ENCODE measurements at places on chromosomes 7 and 10.
A peak's percentile ranks its signal among the peaks of the same experiment; 100 is the strongest.

DNA sequence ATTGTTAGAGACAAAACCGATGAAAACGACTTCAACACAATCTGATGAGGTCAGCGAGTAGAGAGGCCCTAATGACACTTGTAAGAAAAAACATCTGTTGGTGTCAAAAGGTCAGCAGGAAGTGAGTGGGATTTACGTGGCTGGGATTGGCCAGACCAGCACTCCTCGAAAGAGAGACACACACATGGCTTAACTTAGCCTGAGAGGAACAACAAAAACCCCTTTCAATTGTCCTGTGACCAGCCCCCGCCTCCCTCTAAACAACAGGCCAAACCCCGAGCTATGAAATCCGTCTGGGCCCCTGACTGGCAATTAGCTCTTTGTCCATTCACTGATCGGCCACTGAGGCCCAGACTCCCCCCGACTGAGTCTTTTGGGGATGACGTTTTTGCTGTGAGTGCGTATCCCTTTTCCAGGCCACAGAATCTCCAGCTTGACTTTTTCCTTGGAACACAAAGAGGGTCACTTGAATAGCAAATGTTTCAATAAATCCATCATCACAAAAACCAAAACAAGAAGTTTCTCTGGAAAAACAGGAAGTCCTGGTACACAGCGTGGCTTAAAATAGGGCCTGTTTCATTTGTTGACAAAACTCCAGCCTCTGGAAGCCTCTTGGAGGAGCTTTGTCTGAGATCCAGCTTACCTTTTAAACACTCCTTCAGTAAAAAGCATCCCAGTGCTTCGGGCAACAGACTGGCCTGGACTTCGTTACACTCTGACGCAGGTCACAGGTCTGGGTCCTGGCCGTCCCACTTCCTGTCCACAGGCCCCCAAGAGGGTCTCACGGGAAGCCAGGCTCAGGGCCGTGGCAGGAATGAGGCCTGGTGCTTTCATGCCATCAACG lies 103.0 kb downstream of the CTBP2 start:
- no peak for DNase-seq

GRCh38 chr10:46328853-46329689 lies 42.3 kb downstream of the ANTXRL start:
- DNase-seq: no peak

- no peak for DNase-seq
These were observed 12.7 kb downstream of the IKZF1 start for GRCh38 chr7:50317221-50317678.

DNA sequence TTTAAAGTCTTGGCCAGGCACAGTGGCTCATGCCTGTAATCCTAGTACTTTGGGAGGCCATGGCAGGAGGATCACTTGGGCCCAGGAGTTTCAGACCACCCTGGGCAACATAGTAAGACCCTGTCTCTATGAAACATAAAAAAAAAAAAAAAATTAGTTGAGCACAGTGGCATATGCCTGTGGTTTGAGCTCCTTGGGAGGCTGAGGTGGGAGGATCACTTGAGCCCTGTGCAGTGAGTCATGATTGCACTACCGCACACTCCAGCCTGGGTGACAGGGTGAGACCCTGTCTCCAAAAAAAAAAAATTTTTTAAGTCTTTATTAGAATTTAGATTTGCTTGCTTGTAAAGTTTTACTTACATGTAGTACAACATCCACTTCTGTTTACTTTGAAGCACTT lies 14.0 kb downstream of the WNT2 start:
- DNase-seq: no peak

DNA sequence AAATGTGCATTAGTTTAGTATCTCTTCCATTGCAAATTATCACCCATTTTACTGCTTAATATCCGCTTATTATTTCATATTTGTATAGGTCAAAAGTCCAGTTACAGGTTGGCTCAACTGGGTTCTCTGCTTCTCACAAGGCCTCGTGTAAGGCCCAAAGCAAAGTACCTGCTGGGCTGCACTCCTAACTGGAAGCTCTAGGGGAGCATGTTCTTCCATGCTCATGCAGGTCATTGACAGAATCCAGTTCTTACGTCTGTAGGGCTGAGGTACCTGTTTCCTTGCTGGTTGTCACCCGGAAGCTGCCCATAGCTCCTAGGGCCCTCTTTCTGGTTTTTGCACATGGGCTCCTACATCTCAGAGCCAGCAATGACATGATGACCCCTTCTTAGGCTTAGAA lies 79.6 kb downstream of the RAPGEF5 start:
- no peak for DNase-seq

DNA sequence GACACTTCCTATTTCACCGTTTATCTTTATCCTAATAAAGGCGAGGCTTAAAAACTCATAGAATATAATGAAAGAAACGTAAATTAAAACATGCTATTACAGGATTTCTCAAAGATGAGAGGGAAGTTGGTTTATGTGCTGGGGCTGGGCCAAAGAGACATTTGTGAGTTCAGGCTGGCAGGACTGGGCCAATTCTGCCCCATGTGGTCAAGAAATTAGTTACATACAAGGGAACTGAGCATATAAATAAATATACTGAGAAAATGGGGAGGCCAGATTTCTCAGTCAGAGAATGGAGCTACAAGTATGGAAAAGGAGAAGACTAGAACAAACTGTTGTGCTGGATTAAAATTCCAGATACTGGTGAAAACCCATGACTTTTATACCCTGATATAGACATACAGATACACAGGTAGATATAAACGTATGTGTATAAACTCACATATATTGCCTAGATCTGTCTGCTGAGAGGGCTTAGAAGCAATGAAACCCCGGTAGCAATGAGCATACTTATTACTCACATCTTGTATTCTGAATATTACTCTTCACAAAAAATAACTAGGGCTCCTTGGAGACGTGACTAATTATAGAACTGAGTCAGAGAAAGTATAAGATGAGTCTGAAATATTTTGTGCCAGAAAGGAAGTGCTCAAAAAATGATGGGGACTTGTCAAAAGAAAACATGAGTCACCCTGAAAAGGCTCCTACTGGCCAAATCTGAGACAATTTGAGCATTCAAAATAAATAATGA lies 155.7 kb upstream of the FGFR2 start:
- peak; percentile 73 for DNase-seq

- DNase-seq: no peak
These were observed 436.8 kb upstream of the GALNT17 start for GRCh38 chr7:70694971-70695794.

- DNase-seq: no peak
These were observed 4.7 kb upstream of the ABLIM1 start for GRCh38 chr10:114662646-114663217.

DNA sequence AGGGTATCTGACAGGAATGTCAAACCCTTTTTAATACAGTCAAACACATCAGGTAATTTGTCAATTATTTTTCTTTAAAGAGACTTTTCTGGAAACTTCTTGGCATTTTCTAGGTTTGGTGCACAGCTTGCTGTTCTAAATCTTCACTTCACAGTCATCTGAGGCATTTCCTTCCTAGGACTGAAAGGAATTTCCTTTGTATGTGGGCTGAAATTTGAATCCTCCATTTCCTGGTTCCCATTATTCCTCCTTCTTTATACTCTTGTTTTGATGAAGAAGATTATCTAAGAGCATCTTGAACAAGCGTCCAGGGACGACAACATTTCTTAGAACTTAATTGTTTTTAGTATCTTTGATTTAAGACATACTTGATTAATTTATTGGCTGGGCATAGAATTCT lies 24.9 kb downstream of the CALD1 start:
- no peak for DNase-seq

DNA sequence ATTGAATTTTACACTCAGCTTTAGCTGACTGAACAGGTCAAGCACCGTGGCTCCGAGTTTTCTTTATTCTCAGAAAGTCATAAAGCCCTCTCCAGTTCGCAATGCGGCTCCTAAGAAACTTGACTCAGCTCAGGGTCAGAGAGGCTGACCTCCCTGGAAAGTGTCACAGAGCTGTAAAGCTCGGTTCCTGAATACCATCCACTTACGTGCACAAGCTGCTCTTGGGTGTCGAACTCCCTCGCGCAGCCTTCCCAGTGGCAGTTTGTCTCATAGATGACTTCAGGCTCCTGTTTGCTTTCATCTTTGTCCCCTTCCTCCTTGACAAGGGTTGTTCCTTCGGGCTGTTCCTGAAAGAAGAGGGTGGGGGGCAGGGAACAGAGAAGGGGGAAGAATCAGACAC lies 213.7 kb downstream of the GLI3 start:
- DNase-seq: no peak

GRCh38 chr7:45923290-45923689 lies 2.2 kb upstream of the IGFBP3 start:
- no peak for DNase-seq

GRCh38 chr10:46299536-46300369 lies 13.0 kb downstream of the ANTXRL start:
- no peak for DNase-seq

DNA sequence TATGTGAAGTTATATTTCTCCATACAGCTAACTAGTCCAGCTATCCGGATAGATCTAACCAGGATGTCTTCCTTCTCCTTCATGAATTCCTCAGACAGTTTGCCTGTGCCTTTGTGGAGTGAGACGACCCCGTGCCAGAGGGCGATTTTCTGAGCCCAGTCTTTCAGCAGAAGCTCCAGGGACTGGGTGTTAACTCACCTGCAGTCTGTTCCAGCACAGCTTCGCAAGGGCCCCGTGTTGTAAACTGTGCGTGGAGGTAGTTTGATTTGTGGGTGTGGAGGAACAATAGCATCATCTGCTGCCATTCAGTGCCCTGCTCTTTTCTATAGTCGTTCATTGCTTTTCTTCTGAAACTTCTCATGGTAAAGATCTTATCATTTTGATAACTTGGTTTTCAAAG lies 103.8 kb downstream of the INPP5A start:
- no peak for DNase-seq

- no peak for DNase-seq
These were observed 30.1 kb upstream of the POT1 start for GRCh38 chr7:124959676-124960075.

DNA sequence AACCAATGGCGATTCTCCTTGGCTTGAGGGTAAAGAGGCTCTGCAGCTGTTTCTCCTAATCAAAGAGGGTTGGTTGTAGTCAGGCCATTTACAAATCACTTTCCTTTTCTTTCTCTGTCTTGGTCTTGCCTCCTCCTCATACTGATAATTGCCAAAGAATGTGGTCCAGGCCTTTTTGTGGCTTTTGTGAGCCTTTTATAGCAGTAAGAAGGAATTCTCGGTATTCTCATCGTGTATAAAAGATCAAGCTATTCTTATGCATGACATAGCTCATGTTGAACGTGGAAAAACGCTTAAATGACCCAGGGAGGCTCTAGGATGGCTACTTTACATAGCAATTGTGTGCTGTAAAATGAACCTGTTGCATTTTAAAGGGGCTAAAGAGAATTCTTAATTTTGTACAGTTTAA lies 62.6 kb downstream of the RBM20 start:
- DNase-seq: no peak

- DNase-seq: no peak
These were observed 43.7 kb downstream of the CH25H start for GRCh38 chr10:89163265-89163995.

- peak; percentile 79 for DNase-seq
These were observed 85.3 kb upstream of the CCDC6 start for GRCh38 chr10:59991661-59992060.

GRCh38 chr10:65234261-65234660 lies 1691.6 kb upstream of the LRRTM3 start:
- DNase-seq: no peak

DNA sequence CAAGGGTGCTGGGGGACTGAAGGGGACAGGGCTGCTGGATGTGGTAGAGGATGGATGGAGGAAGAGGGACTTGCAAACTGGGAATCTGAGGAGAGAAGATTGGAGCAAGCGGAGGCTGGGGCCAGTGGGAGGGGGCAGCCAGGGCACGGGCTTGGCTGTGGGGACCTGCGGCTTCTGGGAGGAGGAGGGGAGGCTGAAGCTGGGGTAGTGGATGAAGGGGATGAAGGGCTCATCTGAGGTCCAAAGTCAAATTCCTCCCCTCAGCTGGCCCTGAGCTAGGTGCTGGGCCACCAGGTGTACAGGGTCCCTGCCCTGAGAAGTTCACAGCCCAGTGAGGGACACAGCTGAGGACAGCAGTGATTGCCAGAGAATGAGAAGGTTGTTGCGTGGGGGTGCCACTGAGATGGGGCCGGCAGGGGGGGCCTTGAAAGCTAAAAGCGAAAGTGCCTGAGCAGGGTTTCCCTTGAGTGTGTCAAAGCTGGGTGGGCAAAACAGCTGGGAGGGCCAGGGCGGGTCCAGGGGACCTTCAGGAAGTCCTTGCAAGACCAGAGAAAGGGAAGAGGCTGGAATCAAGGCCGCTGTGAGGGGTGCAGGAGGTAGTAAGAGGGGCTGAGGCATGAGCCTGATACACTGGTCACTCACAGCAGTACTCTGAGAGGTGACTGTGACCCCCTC lies 75.2 kb downstream of the MYL10 start:
- DNase-seq: no peak

- DNase-seq: no peak
These were observed 66.1 kb downstream of the ADD3 start for GRCh38 chr10:110073896-110074295.

- DNase-seq: no peak
These were observed 62.2 kb downstream of the MPLKIP start for GRCh38 chr7:40072268-40072667.

DNA sequence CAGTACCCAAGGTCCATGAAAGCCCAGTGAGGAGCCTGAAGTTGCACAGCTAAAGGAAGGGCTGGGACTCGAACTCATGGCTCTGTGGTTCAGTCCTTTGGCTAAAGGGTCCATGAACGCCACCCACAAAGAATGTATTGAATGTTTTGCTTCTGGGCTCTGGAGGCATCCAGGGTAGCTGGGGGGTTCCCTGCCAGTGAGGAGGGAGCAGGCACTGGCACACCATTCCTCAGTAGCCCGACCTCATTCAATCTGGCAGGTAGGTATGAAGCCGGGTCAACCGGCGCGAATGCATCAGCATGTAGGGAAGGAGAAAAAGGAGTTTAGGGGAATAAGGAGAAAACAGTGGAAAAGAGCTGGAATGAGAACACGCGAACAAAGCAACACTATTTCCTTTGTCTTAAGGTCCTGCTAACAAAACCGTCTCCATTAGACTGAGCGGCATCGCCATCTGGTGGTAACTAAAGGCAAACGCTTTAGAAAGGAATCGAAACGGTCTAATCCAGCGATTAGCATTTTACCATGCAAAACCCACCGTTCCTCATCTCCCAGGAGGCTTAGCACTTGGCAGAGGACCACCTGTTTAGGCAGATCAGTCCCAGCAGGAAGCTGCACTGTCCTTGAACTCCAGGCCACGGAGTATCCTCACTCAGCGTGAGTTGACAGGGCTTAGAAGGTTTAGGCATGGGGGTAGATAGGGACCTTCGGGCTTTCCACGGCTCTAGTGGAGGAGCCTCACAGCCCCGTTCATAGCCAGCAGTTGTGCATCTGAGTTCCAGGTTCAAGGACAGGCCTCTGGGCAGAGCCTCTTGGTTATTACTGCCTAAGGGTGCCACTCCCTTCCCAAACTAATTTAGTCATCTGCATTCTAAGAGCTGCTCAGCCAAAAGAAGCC lies 122.8 kb downstream of the UBE2H start:
- DNase-seq: peak; percentile 58

- DNase-seq: no peak
These were observed 44.3 kb upstream of the MSMB start for GRCh38 chr10:46090258-46090812.
